ENCODE measurements at places on chromosomes 4 and X.

DNA sequence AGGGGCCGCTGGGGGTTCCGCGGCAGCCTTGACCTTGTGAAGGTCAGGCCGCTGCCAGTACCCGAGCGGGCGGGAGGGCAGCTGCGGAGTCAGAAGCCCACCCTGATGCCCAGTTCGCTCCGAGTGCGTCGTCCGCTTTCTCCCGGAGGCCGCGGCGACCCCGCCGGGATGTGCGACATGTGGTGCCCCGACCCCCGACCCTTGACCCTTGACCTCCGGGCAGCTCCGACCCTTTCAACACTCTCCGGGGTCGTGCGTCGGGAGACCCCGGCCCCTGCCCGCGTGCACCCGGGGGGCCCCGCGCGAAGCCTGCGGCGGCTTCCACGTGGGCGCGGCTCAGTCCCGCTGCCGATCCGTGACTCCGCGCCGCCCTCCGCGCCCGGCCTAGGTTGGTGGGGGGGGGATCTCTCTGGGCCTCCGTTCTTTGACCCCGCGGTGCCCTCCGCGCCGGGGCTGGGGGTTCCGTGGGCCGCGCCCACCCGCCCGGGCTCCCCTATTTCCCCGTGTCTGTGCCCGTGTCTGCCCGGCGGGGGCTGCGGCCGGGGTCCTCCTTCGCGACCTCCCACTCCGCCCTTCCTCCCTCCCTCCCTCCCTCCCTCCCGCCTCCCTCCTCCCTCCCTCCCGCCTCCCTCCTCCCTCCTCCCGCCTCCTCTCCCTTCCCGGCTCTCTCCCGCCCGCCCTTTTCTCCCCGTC lies 609 bp upstream of the SLC25A6 start:
- no peak for DNase-seq

- DNase-seq, result no peak
Measured at GRCh38 chr4:165662341-165662740, 210.7 kb upstream of the TLL1 start.

DNA sequence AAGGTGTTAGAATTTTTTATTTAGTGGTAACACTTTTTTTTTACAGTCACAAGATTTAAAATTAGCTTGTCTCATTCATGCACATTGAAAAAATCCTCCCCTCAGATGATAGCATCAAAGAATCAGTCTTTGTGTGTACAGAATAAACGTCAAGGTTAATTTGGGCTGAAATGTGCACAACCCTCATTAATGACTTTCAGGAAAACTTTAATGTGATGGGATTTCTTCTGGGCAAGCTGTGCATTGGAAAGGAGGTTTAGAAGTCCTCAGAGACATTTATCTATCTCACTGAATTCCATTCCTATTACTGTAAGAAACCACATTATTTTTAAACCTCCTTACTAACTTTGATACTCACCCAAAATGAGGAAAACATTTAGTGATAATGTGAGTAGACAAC lies 88.2 kb upstream of the TECRL start:
- no peak for DNase-seq

- no peak for DNase-seq
Measured at GRCh38 chrX:154775419-154776349, 13.0 kb downstream of the DKC1 start.

DNA sequence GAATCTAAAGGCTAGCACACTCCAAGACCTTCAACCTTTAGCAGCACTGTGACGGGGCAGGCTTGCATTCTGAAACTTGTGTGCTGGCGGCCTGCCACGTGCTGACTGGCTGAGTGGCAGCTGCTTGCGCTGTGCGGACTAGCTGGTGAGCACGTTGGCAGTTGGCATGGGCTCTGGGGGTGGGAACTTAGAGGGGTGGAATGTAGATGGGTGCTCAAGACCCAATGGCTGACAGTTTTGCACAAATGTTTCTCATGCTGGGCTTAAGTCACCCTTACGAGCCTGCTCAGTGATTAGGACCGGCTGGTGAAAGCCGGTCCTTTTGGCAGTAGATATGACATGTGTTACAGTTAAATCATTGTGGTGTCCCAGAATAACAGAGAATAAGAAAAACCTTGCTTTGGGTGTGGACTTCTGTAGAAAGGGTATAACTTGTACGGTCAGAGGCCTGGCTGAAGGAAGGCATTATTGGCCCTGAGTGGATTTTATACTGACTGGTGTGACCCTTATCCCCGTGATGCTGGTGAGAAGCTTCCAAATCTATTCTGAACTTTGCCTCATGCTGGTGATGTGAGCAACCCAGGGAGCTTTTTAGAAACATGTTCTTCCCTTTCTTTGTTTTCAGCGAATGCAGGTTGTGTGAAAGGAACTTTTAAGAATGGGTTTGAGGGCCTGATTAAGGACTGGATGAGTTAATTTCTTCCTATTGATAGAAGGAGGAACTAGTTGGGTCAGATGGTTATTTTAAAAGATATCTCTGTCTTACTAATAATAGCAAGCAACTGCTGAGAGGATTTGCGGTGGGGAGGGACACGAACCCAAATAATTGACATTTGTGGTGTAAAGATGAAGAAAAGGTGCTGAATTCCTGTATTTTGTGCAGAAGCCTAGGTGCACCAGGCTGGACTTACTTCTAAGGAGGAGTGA lies 107.4 kb upstream of the SLC4A4 start:
- DNase-seq, result no peak

GRCh38 chr4:92236877-92237276 lies 66.9 kb upstream of the GRID2 start:
- no peak for DNase-seq

DNA sequence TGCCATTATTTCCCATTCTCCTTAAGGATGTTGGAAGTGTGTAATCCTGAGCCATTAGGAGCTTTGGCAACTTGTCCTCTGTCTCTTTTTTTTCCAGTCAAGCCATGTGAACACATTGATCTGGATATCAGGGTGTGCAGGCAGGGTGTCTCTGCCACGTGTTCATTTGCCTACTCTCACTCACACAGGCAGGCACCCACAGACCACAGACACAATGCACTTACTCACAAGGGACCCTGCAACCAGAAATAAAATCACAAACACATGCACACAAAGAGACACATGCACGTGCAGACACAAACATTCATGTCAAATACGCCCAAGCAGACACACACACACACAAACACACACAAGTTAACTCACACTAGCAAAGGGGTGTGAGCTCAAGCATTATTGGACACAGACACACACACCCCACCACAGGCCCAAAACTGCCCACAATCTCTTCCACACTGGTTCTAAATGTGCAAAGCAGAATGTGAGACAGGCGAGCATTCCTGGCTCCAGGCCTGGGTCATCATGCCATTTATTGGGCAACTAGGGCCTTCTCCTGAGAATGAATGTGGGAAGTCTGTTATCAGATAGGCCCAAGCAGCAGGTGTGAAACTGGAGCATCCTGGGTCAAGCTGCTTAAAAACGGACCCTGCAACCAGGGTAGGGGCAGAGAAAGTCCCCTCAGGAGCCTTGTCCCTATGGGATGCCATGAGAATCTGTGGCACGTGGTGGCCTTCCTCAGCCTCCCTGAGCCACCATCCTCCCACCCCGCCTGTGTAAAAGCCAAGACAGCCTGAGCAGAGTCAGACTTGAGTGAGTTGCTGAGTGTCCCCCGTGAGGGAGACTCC lies 63.4 kb downstream of the NBDY start:
- DNase-seq, result no peak

DNA sequence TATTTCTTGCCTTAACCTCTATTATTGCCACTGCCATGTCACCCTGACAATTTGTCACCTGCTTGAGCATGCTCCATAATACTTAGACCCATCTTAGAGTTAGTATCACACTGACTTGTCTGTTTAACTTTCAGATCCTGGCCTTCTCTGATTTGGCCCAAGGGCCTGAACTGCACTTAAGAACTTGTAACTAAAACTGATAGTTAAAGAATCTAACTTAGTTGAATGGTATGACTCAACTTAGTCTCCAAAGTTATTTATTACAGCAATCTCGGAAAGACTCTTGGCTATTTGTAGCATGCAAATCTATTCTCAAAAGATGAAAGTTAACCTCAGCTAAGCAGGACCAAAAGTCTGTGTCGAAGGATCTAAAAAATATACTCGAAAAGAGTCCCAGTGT lies 72.3 kb downstream of the IGSF1 start:
- no peak for DNase-seq

DNA sequence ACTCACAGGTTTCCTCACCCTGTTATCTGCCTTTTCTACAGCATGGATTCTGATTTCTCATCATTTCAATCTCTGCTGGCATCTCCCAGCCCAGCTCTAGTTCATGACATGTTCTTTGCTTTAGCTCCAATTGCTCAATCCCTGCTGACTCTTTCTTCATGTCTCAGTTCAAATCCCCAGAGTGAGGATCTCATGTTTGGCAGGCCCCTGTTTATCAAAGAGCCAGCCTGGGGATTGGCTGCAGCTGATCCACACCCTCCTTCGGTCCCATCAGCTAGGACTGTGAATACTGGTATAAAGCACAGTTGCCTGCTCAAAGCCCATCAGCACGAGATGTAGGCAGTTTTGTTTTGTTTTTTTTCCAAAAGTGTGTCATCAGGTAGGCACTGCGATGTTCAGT lies 14.4 kb upstream of the CC2D2A start:
- DNase-seq, result no peak

DNA sequence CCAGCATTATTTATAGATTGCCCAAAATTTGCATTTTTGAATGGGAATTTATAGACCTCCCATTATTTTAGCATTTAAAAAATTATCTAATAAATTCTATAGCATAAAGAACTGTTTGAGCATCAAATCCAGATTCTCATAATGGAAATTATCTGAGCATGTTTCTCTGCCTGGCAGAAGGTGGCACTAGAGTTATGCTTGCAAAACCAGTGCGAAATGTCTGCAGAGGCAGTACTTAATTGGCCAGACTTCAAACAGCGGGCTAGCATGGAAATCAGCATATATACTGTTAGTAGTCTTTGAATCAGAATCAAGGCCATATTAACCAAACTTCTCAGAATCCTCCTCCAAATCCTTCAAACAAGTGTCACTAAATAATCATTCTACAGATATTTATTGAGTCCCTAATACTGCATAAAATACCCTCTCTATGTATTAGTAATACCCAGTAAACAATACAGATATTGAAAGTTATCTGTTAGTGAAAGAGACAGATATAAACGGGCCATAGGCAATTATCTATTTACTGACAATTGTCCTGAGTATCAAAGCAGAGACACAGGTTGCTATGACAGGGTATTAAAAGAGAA lies 78.7 kb upstream of the DCLK2 start:
- no peak for DNase-seq

DNA sequence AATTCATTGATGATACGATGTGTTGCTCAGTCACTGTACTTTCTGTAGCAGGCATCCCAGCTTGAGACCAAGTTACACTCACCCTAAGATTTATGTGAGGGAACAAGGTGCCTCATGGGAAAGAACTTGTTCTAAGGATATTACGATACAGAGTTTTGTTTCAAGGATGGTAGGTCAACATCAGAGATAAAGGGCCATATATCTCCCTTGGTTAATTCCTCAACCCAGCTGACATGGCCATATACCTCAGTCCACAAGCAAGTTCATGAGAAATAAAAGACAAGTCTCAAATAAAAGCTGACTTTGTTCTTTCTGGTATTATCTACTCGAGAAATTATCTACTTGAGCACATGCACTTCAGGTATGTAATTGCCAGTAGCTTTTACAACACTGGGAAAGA lies 1535.9 kb upstream of the IGFBP7 start:
- DNase-seq, result no peak

GRCh38 chr4:152676052-152676854 lies 3.5 kb downstream of the TMEM154 start:
- DNase-seq, result no peak

GRCh38 chrX:149631234-149632165 lies at the start of gene TMEM185A:
Gene TMEM185A, minus strand, starts transcription at chrX:149631792. Its CDS starts 212 bp downstream, at chrX:149631580.
- DNase-seq, result peak; percentile 41

DNA sequence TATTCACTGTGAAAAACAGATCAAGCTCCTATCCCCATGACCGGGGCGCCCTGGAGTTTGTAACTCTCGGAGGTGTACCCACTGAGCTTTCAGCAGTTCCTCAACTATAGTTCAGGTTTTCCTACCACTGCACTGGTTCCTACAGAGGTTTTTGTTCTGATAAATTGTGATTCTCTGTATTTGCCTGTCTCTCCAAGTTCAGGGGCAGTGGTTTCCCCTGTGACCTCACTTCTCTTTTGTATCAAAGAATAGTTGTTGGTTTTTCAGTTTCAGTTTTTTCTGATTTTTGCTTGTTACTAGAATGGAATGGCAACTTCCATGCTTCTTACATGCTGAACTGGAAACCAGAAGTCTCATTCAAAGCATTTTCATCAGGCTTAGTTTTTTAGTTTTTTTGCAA lies 56.8 kb upstream of the PLS3 start:
- no peak for DNase-seq

- no peak for DNase-seq
Measured at GRCh38 chr4:110900213-110900769, 277.4 kb upstream of the PITX2 start.

DNA sequence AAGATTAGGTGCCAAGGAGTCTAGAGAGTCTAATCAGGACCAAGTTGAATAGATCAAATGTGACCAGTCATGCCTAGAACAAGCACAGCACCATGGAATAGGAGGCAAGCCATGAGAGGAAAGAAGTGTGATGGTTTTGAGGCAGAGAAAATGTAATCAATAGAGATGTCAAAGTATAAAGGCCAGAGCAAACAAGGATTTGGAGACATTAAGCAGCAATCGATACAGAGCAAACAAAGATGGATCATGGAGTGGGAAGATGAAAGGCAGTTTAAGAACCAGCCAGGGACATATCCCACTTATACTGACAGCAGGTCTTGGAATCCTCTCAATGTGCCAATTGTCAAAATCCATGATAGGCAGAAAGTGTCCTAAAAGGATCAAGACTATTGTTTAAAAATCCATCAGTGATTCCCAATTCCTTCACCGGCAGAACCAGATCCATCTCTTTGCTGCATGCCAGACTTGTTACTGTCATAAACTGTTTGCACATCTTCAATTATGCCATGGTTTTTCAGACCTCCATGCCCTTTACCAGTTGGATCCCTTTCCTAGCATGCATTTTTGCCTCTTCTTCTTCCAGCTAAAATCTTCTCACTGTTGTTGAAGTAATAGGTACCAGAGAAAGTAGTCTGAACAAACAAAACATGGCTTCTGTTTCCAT lies 520.7 kb upstream of the ARX start:
- no peak for DNase-seq

DNA sequence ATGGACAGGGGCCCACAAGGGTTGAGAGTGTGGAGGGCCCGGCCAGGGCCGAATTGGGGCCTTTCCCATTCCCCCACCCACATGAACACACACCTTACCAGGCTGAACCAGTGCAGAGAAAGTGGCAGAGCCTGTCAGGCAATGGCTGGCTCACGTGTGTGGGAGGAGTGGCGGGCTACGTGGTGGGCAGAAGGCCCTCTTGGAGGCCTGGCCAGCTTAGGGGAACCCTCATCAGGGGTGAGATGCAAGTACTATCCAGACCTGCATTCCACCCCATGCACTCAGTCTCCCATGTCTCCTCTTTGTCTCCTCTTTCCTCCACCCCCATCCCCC lies 965 bp downstream of the TCEAL4 start:
- no peak for DNase-seq

Data from stimulated activated CD4-positive, alpha-beta T cell treated with anti-CD3 and anti-CD28 coated beads, TNF-alpha, amount 100 ng/mL, for 4 hours (primary cell).